T-helper 9 cell (primary cell): ENCODE measurements at places on chromosomes 2 and 18.

DNA sequence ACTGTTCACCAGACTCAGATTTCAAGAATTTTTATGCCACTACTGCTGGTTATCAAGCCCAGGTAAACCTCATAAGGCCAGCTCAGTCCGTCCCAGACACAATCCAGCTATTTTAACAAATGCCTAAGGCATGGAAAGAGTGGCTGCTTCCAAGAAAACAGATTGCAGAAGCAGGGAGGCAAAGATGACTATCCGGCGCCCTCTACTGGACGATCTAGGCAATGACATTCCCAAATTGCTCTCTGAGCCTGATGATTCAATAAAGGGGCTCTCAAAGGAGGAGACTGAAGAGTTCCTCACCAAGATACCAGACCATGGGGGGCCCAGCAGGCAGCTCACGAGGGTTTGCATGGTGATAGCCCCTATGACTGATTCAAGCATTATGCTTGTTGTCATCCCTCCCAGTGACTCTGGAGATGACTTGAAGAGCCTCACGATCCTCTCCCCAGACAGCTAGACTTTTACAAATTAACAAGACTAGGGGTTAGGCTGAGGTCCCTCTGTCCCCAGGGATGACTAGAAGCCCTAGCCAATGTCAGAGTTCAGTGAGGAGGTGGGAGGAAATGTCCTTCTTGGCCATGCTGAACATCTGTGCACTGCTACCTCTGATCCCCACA, 25.0 kb downstream of the SERPINB8 start:
- peak; percentile 31 for DNase-seq

GRCh38 chr2:68901199-68901514, 30.0 kb upstream of the BMP10 start:
- DNase-seq, result no peak

DNA sequence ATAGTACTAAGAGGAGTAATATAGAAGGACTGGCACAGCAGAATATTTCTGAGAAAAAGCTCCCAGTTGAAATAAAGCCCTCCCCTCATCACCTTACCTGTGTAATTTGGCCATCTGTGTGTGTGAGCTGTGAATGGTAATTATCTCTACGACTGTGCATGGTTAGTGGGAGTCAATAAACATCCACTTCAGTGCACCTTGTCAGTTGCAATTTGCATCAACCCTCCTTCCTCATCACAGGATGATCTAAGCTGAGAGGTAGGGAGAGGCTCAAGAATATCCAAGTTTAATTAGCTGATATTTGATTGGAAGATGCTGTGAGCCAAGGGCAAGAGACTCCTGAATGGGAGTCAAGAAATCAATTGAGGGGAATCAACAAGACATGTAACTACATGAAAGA, 694.9 kb upstream of the KLHL29 start:
- DNase-seq, result no peak

DNA sequence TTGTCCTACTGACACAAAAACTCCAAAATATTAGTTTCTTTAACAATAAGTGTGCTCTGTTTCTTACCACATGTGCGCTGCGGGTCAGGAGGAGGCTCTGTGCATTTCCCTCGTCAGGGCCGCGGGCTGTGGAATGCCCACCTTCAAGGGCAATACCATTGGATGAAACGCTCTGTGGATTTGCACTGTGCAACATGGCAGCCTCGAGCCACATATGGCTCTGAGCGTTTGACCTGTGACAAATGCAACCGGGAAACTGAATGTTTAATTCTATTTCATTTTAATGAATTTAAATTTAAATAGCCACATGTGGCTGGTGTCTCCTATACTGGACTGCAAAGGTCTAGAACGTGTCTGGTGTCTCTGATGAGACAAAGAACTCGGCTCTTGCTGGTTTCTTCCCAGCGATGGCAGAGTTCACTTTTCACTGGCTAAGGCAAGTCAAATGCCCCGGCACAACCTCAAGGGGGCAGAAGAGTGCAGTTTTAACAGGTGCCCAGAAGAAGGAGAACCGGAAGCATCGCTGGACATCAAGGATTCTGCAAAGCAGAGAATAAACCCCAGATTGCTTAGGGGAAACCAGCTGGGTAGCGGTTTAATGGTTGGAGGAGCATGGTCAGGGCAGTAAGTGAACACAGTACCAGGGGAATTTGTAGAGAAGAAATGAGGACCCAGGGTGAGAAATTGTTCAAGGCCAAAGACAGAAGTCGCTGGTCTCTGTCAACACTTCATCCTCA, 37.0 kb upstream of the TMEM18 start:
- no peak for DNase-seq

GRCh38 chr2:11559066-11559785, 25.4 kb downstream of the GREB1 start:
- DNase-seq, result no peak

- DNase-seq, result no peak
These were observed 118.3 kb upstream of the NETO1 start for GRCh38 chr18:72986103-72986502.

GRCh38 chr18:61998957-61999356, 106.2 kb upstream of the RNF152 start:
- DNase-seq, result no peak

GRCh38 chr2:109373791-109374547, 239.8 kb downstream of the SEPTIN10 start:
- DNase-seq, result no peak

DNA sequence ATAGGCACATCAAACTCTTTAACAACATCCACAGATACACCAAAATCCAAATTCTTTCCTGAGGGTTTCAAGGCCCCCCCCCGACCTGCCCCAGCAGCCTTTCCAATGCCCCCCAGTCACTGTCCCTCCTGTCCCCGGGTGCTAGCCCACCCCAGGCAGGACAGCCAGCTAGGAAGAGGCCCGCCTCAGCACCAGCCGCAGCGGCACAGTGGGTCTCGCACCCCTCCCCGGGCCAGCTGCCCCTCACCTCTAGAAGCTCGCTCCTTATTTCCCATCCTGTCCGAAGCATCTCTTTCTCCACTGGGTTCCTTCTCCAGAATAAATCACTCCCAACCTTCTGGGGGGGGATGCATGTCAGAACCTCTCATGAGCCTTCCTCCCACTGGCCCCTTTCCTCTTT, 69.4 kb downstream of the FBXO15 start:
- DNase-seq, result no peak

DNA sequence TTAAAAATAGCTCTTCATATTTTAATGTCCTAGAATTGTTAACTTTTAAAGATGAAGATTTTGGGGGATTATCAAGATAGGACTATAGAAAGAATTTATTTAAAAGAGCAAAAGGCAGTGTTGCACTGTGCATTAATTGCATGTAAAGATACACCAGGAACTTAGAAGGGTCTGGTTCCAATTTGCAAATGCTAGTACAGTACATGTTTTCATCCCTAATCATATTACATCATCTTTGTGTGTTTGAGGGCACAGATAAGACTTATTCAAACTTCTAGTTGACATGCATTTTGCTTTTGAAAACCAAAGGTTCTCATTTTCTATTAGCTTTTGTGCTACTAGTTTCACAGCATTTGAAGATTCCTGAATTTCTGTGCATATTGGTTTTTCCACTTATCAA, 231.7 kb upstream of the LYPD1 start:
- no peak for DNase-seq

DNA sequence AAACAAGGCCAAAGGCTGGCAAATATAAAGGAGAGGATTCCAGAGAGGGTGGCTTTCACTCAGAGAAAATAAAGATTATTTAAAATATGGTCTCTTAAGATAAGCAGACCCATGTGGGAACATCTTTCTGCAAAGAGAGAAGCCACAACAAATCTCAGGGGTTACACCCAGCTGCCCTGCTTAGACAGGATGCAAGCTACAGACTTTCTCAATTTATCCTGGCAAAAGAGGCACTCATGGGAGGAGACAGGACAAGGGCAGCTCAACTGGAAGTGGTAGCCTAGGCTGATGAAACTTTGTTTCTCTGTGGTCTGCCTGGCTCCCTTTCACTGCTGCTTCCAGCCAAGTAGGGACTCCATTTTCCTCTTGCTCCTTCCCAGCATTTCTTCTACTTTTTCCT, 25.9 kb upstream of the SULT1C4 start:
- DNase-seq, result no peak

GRCh38 chr18:53004798-53005197, 664.8 kb downstream of the DCC start:
- no peak for DNase-seq

- no peak for DNase-seq
These were observed 38.5 kb upstream of the ATP8B1 start for GRCh38 chr18:57841568-57841967.

DNA sequence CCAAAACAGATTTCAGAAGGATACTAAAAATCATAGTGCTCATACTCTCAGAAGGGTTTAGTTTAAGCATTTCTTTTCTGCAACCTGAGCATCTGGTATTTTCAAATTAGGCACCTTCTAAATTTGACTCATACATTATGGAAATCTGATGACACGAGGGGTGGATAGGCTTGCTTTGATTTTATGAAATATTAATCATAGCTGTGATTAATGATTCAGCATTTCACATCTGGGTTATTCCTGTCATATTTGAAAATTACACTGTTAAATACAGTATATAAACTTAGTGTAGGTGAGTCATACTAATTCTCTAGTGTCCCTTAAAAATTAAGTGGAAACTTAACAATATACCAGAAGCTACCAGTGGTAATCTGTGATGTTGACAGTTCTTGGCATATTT, 47.7 kb downstream of the MRPS9 start:
- no peak for DNase-seq

DNA sequence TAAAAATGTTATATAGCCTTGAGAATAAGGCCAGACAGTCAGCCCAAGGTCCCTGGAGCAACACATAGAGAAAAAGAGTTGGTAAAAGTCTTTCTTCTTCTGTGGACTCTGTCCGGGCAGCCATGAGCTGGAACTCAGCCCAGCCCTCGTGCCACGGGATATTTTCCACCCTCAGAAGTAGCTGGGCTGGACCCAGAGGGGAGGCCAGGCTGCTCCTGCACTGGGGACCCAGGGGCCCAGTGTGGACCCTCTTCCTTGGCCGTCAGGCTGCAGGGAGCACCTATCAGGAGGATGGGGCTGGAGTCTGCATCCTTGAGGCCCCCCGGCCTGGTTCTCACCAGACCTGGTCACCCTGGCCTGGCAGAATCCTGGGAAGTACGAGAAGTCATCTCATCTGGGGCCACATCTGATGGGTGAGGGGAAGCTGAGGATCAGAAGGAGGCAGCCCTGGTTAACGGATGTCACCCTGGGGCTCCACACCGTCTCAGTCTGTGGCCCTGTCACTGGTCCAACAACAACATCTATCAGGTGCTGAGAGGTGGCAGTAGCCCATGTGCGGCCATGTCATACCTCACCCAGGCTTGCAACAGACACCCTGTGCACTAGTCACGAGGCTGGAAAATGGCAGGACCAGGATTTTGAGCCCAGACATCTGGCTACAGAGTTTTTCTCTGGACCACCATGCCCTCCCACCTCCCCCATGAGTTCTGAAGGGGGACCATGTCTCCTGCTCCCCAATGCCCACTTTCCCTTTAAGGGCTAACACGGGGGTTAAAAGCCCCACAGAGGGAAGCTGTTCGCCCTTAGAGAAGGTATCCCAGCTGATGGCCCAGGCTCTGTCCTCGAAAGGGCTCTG, 33.0 kb downstream of the SDC1 start:
- DNase-seq, result no peak

DNA sequence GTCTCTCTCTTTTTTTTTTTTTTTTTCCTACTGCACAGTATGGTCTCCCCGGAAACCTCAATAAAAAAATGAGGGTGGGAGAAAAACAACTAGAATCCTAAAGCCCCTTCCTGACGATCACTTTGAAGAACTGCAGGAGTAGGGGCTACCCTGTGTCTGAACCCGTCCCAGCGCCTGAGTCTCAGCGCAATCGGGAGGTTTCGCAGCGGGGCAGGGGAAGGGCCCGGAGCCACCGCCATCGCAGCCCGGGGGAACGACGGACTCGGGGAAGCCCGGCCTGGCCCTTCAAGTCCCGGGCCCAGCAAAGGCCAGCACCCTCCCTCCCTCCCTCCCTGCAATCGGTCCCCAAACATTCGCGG, 411 bp downstream of the NARS1 start:
- no peak for DNase-seq

- DNase-seq, result no peak
These were observed 116.6 kb downstream of the SRBD1 start for GRCh38 chr2:45494275-45494977.

GRCh38 chr2:68877079-68877772, 6.0 kb upstream of the BMP10 start:
- no peak for DNase-seq

DNA sequence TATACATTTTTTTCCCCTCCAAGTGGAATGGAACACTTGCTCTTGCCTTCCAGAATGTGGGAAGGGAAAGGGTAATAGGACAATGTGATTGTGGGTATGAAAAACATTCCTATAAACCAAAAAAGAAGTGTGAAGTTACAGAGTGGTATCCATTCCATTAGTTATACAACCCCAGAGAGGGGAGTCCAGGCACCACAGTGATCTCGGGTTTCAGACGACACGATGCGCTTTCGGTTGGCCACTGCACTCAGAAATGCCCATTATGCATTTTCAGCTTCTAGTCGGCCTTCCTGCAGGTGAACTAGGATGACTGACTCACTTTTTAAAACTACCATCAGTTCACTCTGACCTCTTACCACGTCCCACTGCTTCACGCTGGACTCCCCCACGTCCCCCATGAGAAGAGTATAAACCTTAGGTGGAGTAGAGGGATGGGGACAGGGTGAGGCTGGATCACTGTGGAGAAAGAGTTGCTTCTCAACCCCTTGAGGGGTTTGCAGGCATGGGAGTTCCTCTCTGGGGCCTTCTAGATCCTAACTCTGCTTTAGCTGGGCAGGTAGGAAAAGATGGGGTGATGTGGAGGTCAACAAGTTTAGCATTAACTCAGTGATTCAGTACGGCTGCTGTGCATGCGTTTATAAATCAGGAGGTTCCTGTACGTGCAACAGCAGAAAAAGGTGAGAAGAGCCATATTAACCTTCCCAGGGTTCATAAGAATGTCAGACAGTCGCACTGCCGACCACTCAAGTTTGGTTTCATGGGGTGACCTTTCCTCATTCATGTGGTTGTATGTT, 50.5 kb downstream of the ZNF532 start:
- DNase-seq, result no peak

GRCh38 chr2:71348302-71348701, 16.7 kb downstream of the ZNF638 start:
- no peak for DNase-seq

GRCh38 chr2:67876176-67876575, 186.6 kb downstream of the C1D start:
- DNase-seq, result no peak

DNA sequence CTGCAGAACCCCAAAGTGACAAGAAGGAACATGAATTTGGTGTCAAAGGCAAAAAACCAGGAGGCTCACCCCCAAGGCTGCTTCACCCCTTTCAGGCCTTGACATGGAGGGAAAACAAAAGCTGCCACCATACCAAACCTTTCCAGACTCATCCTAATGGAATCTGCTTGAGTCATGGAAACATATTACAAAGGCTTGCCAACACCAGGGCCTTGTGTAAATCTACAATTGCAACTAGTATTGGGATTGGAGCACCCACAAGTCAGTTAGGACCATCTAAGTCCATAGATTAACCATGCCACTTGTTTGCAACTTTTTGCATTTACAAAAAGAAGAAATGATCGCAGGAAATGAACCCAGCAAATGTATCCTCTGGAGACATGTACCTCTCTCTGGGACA, 297.6 kb downstream of the CDCA7 start:
- no peak for DNase-seq

GRCh38 chr2:144426355-144426754, 93.6 kb downstream of the ZEB2 start:
- DNase-seq, result no peak

GRCh38 chr18:23353459-23353858, 99.6 kb upstream of the RIOK3 start:
- no peak for DNase-seq
